ENCODE measurements at places on chromosomes 5 and 9.

- no peak for DNase-seq
Observed at GRCh38 chr9:37290940-37291485, 131.5 kb upstream of the GRHPR start.

DNA sequence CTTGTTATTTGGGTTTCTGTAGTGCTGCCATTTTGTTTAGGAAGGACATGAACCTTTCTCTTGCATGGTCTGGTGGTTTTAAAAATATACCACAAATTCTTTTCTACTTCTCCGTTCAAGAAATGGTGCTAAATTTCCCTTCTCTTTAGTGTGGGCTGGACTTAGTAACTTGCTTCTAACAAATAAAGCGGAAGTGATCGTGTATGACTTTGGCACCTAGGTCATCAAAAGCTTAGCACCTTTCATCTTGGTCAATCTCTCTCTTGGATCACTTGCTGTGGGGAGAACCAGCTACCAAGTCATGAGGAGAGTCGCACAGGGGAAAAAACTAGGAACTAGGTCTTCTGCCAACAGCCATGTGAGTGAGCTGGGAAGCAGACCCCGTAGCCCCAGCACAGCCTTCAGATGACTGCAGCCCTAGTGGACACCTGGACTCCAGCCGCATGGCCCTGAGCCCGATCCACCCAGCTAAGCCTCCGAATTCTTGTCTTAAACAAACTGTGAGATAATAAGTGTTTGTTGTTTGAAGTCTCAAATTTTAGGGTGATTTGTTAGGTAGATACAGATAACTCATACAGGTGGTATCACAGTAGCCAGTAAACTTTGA is 87.7 kb upstream of the CKMT2 start:
- DNase-seq = no peak

- DNase-seq = no peak
Observed at GRCh38 chr9:137975527-137975913, 97.9 kb downstream of the CACNA1B start.

GRCh38 chr5:149210968-149211490 is 60.6 kb upstream of the AFAP1L1 start:
- DNase-seq = no peak

GRCh38 chr5:2224689-2225088 is 342.0 kb upstream of the IRX4 start:
- no peak for DNase-seq

- peak; percentile 24 for DNase-seq
Observed at GRCh38 chr5:68845131-68845530, 248.7 kb upstream of the SLC30A5 start.

DNA sequence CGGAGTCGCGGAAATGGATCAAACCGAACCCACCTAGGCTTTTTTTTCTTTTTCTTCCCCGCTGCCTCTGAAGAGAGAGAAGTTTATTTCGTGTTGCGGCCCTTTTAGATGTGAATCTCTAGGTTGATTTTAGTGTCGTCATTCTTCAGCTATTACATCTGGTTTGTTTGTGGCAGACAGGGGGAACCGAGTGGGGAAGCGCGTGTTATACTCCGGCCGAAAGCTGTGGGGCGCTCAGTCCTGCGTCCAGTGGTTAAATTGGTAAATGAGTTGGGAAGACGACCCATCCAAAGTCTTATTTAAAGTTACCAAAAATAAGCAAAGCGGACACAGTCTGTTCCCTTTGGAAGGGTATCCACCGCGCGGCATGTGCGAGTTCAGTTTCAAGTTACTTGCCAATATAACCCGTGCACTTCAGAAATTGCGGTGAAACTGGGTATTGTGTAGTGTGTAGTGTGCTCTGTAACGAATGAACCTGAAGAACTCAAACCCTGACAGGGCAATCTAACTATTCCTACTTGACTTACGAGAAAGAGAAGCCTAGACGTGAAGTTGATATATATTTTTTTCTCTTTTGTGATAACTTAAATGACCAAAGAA is 1.3 kb downstream of the MAN2A1 start:
- DNase-seq = peak; percentile 89

GRCh38 chr5:58615972-58616371 is 33.1 kb downstream of the RAB3C start:
- no peak for DNase-seq

- DNase-seq = no peak
Observed at GRCh38 chr5:41763574-41763973, 106.7 kb downstream of the OXCT1 start.

GRCh38 chr9:5764130-5764868 is 68.6 kb downstream of the ERMP1 start:
- no peak for DNase-seq

- no peak for DNase-seq
Observed at GRCh38 chr9:22146604-22147003, 137.5 kb upstream of the CDKN2B start.

DNA sequence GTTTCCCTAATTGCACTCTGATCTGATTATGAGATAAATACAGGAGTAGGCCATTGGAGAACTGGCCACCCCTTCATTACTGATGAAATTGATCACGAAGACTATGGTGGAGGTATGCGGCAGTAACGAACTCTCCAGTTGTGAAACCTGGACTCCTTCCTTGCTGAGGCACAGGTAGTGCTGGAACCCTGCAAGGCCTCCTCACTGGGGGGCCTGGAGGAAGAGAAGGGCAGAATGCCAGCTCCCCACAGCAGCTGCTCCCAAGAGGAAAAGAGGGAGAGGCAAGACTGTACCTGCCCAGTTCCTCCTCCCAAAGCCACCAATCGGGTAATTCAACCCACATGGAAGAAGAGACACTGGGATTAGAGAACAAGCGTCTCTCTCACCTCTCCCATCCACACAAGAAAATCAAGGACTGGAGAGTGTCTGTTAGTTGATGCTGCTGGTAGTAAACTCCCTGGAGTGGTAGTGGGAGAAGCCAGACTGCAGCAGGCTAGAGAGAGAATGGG is 19.1 kb upstream of the TRIO start:
- no peak for DNase-seq

GRCh38 chr5:141825791-141826560 is 52.2 kb downstream of the PCDH1 start:
- DNase-seq = peak; percentile 64

DNA sequence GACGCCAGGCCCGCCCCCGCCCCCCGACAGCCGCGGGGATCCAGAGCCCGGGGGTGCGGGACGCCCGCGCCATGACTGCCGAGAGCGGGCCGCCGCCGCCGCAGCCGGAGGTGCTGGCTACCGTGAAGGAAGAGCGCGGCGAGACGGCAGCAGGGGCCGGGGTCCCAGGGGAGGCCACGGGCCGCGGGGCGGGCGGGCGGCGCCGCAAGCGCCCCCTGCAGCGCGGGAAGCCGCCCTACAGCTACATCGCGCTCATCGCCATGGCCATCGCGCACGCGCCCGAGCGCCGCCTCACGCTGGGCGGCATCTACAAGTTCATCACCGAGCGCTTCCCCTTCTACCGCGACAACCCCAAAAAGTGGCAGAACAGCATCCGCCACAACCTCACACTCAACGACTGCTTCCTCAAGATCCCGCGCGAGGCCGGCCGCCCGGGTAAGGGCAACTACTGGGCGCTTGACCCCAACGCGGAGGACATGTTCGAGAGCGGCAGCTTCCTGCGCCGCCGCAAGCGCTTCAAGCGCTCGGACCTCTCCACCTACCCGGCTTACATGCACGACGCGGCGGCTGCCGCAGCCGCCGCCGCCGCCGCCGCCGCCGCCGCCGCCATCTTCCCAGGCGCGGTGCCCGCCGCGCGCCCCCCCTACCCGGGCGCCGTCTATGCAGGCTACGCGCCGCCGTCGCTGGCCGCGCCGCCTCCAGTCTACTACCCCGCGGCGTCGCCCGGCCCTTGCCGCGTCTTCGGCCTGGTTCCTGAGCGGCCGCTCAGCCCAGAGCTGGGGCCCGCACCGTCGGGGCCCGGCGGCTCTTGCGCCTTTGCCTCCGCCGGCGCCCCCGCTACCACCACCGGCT is 1.0 kb downstream of the FOXE1 start:
- no peak for DNase-seq

GRCh38 chr5:87399720-87400119 is 13.0 kb downstream of the CCNH start:
- no peak for DNase-seq

GRCh38 chr5:136203303-136203922 is 10.5 kb upstream of the SMIM32 start:
- no peak for DNase-seq

- DNase-seq = no peak
Observed at GRCh38 chr9:37040508-37041127, 6.5 kb upstream of the PAX5 start.

DNA sequence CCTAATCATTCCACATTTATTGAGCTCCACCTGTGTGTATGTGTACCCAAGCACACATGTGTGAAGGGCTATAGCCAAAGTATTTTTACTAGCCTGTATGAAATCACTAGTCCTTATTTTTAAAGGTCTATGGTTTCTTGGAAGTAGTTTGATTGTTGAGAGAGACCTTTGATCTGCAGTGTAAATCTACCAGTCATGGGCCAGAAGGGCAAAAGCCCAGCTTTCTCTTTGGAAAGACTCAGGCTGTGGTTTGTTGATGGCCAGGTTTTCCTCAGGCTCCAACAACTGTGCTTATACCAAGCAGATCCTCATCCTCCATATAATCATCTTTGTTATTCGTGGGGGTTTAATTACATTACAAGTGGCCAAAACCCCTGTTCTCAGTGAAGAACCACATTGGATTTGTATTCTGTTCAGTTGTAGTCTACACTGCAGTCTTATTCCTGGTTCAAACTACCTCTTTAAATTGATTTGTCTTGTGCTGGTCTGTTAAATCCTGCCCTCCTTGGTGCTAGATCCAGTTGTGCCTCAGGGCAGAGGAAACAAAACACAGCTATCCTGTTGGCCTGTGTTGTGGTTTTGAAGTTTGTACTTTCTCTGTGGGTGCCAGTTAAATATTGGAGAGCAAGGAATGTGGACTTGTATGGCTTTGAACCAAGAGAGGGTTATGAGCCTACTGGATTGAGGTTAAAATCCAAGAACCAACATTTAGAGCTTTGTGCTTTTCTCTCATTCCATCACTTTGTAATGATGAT is 13.3 kb downstream of the CDC26 start:
- no peak for DNase-seq

Data from pons (tissue), 1 donor.